ENCODE measurements at places on chromosomes 1 and 21.
A peak's percentile ranks its signal among the peaks of the same experiment; 100 is the strongest.

DNA sequence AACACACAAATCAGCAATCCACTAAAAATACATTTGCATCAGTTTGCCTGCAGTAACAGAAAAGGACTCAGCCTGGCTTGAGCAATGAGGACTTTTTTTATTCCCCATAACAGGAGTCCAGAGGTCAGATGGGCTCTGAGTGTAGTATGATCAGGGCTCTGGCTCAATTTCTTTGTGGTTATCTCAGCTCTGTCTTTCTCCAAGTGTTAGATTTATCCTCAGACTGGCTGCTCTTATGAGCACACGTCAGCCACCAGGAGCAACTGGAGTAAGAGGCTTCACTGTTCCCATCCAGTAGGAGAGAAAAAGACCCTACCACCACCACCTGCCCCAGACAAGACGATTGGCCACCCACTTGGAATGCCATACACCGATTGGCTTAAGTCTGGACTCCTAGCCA is 36.2 kb upstream of the KLHDC7A start:
- DNase-seq: no peak

DNA sequence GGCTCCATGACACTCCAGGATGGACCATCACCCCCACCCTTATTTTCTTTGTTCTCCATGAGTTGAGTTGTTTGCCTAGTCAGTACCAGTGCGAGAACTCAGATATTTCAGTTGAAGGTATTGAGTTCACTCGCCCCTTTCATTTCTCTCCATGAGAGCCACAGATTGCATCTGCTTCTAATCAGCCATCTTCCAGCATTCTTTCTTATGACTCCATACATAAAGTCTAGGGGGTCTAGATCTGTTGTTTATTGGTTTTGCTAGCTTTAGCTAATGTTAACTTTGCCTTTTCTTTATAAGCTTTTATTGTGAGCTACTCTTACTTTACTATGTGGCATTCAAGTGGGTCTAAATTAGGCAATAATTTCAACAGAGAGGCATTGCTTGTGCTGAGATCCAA is 71.6 kb upstream of the PDC start:
- no peak for DNase-seq

GRCh38 chr1:64499966-64500365 is 30.0 kb downstream of the CACHD1 start:
- DNase-seq: no peak

DNA sequence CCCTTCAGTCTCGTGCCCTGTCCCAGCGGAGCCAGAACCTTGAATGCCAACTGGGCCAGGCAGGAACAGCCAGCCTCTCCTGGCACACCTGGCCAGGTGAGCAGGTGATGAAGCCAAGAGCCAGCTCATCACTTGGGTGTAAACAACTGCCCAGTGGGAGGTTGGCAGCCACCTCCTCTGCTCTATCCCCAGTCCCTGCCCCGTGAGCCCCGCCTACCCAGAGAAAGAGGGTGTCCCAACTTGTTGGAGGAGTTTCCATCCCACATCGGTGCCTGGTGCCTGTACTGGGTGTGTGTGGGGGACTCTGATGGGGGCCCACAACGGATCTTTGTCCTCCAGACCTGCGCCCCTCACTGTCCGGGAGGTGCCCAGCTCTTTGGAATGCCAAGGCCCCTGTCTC is 17.8 kb upstream of the FAM131C start:
- DNase-seq: no peak

- no peak for DNase-seq
Measured at GRCh38 chr1:162139211-162139610, 69.7 kb downstream of the NOS1AP start.

- DNase-seq: no peak
Measured at GRCh38 chr1:199152676-199153075, 513.8 kb downstream of the PTPRC start.

- DNase-seq: no peak
Measured at GRCh38 chr1:202590975-202591411, 119.3 kb downstream of the SYT2 start.

DNA sequence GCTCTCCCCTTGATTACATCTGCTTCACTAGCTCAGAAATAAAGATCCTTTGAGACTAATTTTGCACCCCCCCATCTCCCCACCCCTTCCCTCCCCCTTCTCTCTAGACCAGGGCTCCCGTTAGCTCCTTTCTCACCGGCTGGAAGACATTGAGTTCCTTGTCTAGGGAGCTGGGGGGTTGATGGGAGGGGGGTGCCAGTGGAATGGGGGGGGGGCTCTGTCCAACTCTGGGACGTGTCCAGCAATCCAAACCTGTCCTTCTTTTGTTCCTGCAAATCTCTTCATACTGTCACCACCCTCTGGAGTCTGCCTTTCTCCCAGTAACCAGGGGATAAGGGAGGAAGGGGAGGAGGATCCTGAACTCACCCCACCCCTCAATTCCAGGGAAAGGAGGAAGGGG is 61.9 kb downstream of the RHBG start:
- no peak for DNase-seq

- DNase-seq: no peak
Measured at GRCh38 chr21:38930066-38930465, 124.3 kb downstream of the ETS2 start.

GRCh38 chr1:81706650-81707435 is 93.9 kb upstream of the ADGRL2 start:
- DNase-seq: peak; percentile 21

DNA sequence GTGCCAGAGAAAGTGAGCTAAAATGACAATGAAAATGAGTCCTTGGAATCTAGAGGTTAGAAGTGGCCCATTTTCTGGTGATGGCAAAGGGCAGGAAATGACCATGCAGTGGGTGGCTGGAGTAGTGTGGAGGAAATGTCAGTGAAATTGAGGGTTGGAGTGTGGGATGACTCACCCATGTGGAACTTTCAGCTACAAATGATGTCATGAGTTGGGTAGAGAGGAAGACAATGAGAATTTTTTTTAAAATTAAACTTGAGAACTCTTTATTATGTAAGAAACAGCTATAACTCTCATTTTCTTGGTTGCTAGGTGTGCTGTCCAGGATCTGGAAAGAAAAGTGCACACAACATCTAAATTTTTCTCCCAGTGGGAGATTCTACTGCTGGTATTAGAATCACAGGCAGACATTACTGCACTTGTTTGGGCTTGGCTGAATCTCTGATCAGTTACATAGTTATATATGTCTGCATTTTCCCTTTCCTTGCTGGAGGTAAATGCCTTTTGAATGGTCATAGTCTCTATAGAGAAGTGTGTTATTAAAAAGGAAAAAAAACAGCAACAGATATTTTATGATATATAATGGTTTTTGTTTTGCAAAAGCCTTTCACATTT is 56.8 kb upstream of the GNG12 start:
- DNase-seq: peak; percentile 95

DNA sequence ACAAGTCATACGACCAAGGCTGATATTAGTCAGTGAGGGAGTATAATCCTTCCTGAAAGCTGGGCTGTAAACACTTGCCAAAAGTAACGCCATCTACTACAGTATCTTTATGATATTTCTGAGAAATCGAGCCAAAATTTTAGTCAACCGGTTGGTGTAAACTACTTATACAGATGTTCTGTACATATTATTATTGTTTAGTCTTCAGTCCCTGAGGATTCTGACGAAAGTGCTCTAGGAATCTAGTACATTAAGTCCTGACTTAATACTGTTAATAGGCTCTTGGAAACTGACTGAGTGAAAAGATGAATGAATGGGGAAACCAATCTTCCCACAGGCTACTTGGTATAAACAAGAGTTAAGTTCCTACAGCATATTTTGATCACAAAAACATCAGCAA is 274.3 kb downstream of the USP25 start:
- no peak for DNase-seq

DNA sequence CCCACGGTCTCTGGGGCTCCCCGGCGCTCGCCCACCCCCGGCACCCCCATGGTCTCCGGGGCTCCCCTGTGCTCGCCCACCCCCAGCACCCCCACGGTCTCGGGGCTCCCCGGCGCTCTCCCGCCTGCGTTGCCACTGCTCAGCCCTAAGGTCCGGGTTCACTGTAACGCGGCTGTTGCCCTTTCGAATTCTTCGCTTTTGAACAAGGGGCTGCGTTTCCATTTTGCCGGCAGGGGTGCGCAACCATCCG is 5.2 kb upstream of the FTCD start:
- DNase-seq: no peak

DNA sequence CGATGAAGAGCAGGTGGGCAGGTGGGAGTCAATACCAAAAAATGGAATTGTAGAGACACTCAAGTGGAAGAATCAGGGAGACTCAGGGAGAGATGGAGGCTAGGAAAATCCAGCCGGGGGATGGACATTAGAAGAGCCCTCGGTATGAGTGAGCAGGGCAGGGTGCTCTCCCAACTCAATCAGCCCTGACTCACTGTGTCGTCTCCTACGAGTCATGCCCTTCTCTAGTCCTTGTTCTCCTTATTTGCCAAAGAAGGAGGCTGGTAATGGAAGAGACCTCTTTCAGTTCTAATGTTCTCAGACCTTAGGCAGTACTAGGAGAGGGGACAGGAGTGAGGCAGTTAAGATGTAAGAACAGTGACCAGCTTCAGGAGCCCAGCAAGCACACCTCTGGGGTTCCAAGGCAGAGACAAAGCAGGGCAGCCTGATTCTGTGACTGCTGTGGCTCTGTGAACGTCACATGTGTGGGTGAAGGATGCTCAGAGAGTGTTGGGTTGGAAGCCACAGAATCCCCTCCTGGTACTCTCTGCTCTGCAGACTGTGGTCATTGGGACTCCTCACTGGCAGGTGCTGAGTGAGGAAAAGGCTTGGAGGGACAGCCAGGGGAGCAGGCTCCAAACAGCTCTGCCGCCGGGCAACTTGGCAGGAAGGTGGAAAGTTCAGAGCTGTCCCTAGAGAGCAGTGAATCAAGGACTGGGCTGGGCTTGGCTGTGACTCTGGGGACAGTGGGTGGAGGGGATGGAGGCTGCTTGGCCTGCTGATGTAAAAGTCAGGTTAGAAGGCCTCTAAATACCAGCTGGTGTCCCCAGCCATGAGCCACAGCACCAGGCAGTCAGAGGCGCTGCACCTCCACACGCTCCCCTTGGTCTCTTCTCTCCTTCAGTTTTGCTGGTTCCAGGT is 11.1 kb upstream of the GJA5 start:
- DNase-seq: no peak

DNA sequence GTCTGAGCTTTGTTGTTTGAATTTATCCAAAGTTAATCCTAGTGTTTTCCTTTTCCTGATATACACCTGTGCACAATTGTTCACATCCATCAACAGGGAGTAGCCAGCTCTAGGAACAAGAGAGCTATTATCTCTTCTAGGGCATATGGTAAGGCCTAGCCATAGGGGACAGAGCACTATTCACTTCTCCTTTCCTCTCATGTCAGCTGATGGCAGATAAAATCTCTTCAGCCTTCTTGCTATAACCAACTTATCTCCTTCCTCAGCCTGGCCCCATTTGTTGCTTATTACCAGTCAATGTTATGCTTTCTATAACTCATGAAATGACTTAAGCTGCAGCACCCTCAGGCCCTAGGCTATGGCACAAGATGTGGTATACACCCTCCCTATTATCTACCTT is 38.9 kb downstream of the PATJ start:
- no peak for DNase-seq

- DNase-seq: no peak
Measured at GRCh38 chr1:229642376-229642775, 16.3 kb downstream of the URB2 start.

DNA sequence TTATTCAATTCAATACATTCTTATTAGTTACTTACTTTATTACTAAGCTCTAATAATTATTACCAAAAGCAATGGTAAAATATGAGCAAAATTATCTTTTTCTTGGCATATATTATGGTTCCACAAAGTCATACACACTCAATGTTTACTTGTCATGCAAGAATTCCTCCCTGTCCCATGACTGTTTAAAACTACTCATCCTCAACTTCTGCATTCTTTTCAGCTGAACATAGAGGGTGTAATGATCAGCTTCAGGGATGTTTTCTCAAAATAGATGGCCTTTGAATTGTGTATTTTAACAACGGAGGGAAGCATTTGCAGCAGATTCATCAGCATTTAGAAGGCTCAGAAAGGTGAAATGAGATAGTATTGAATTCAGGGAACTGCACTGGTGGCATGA is 499.0 kb downstream of the RWDD3 start:
- no peak for DNase-seq

- no peak for DNase-seq
Measured at GRCh38 chr21:31394309-31394708, 50.2 kb upstream of the TIAM1 start.

DNA sequence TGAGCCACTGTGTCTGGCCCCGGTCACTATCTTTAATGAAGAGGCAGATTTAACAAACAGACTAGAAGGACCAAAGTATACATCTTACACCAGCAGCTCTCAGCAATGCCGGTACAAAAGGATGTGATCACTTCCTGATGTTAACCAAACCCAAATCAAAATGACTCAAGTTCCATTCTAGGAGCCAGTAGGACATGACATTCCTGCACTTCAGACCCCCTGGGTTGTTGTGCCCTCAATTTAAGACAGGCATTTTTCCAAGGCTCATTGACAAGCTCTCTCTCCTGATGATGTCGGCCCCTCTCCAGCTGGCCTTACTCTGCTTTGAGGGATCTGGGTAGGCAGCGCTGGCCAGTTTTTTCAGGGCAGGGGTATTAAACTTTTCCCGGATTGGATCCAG is 35.1 kb downstream of the YARS1 start:
- DNase-seq: peak; percentile 35

DNA sequence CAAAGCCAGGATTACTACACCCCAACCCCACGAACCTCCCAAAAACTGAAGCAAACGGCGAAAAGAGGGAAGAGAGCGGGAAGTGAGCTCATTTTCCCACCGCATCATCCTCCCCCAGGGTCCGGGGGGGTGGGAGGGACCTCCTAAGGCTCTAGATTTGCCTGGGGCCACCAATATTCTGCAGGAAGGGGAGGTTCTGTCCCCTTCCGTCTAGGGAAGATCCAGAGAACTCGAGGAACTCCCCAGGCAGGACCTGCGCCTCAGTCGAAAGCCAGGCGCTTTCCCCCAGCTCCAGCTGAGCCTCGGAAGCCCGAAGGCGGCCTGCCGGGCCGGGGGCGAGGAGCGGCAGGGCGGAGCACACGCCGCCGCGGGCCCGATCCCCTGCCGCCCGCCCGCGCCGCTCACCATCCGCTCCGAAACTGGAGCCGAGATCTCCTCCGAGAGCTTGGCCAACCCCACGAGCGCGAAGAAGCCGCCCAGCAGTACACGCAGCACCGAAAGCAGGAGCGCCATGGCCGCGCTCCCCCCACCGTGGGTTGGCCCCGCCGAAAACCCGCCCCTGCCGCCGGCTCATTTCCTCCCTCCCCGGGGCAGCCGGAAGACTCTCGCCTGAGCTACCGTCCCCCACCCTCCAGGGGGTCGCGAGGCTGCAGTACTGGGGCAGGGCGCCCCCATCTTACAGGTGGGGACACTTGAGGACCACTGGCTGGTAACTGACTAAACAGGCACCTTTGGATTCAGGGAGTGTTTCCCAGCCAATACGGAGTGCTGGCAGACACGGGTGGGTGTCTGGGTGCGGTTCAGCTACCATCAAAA is at the start of gene TMEM35B:
TSS of gene TMEM35B (minus strand) at position 555 of the 816 bp plus-strand sequence. CDS start at position 513, 42 bp downstream.
- peak; percentile 46 for DNase-seq

- no peak for DNase-seq
Measured at GRCh38 chr21:32578107-32578691, 7.1 kb downstream of the TCP10L start.

DNA sequence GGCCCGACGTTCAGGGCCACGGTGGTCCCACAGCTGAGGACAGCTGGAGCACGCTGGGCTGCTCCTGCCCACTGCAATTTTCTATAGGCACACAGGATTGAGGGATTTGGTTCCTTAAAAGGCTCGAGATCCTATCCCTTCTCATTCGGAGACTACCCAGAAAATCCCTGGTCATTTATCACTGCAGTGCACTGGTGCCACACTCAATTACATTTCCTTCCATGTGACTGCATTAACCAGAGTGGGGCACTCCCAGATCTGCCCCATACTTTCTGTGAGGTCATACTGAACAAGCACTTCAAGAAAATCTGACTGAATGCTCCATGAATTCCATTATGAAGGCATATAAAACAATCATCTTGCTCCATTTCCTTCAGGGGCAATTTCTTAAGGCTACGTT is 49.8 kb upstream of the KCNE1 start:
- no peak for DNase-seq
